ENCODE measurements at places on chromosomes 3 and 15. TPM values are rescaled to one million over a fixed set of nuclear protein-coding genes. Genes with fewer than 3 reads are reported as not detected.

DNA sequence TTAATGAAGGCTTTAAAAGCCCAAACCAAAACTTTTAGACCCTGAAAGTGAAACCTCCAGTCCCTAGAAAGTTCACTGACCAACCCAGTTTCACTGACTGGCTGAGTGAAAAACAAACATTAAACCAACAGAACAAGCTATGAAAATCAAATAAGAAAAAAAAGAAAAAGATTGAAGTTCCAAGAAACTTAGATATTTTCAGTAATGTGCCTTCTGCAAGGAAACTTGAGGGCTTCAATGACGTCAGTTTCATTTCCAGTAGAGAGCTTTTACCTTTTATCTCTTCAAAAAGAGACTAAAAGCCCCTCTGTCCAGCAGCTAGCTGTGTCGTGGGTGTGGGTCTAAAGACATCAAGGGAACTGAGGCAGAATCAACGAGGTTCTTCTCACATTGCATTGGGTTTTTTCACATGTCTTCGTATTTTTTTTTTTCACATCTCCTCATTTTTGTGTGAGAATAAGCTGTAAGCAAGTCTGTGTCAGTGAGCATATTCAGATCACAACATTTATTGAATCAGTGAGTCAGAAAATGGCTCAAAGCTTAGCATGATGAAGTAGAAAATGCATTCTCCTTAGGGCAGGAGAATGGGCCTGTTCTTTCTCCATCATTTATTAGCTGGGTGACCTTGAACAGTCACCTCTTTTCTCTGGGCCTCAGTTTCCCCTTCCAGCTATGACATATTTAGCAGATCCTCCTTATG lies 54.8 kb upstream of the BCL6 start:
- H3K36me3 ChIP-seq, result no peaks in the 10 kb centered on the region

DNA sequence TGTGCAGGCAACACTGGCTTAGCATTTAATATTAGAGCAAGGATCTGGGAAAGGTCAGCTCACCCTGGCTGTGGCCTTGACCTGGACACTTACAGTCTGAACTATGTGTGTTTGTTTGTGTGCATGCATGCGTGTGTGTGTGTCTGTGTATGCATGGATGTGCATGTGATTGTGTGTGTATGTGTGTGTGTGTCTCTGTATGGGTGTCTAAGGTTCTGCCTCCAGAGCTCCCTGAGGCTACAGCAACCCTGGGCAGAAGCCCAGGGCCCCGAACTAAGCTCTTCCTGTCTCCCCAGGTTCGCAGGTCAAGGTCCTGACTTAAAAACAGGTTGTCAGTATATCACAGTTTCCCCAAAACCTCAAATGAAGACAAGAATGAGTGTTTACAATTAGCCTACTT lies 51.3 kb downstream of the SUSD5 start:
- no peak for DNase-seq
- H3K4me1 ChIP-seq, result no peaks in the 10 kb centered on the region
- no peaks in the 10 kb centered on the region for H3K36me3 ChIP-seq
- H3K4me3 ChIP-seq, result no peak overlapping the region
- H3K27me3 ChIP-seq, result no peaks in the 10 kb centered on the region

DNA sequence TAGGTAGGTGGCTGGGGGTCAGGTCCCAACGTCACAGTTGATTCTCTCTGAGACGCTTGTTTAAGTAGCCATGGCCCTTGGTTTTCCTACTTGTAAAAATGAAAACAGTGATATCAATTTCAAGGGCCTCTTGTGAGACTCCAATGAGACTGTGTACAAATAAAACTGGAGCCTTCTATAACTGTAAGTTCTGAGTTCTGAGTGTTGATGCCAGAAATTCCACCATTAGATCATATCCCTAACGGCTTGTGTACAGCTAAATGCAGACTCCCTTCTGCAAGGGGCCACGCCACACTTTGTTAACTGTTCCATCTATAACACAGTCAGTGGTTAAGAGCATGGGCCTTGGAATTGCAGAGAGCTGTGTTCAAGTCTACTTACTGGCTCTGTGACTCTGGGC lies 267.3 kb downstream of the TLE3 start:
- no peaks in the 10 kb centered on the region for H3K4me1 ChIP-seq
- no peak for DNase-seq
- H3K27ac ChIP-seq, result no peak overlapping the region
- no peaks in the 10 kb centered on the region for H3K27me3 ChIP-seq

- H3K27ac ChIP-seq, result no peak overlapping the region
- no peak overlapping the region for H3K4me3 ChIP-seq
- no peak for DNase-seq
- no peaks in the 10 kb centered on the region for H3K36me3 ChIP-seq
Measured at GRCh38 chr3:169387751-169388696, 275.5 kb downstream of the MECOM start.

DNA sequence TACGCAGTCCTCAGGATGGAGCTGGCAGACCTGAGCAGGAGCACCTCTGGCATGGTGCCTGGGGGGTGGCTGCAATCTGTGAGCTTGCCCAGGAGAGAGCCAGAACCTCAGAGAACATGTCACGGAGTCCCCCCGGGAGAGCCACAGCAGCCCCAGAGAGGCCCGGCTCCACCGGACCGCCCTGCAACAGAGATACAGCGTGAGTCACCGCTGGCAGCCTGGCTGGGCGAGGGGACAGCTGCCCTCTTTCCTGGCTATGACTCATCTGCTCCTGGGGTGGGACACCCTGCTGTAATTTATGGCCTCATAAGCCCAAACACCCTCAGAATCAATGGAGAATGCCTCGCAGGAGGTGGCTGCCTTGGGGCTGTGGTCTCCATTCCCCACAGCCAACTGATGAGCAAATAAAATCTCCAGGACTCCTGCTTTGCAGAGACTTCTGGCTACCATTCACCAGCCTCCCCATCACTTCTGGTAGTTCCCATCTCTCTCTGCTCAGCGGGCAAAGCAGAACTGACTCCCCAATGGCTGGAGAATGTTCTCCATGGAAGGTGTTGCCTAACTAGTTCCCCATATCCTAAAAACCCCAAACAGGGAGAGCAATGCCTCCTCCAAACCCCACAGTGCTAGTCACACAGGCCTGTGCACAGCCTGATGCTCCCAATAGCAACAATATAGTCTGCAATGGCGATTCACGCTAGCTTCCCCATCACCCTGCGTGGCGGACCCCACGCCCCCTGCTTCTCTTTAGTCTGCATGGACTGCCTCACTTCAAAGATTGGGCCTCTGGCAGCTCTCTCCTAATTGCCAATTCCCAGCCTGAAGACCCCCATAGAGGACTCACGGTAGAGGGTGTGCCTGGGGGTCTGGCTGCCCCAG lies 21.6 kb downstream of the ACSBG1 start:
- no peak overlapping the region for H3K4me3 ChIP-seq
- no peaks in the 10 kb centered on the region for H3K4me1 ChIP-seq
- no peaks in the 10 kb centered on the region for H3K27me3 ChIP-seq
- no peak for DNase-seq
- no peaks in the 10 kb centered on the region for H3K36me3 ChIP-seq
- H3K27ac ChIP-seq, result no peak overlapping the region

DNA sequence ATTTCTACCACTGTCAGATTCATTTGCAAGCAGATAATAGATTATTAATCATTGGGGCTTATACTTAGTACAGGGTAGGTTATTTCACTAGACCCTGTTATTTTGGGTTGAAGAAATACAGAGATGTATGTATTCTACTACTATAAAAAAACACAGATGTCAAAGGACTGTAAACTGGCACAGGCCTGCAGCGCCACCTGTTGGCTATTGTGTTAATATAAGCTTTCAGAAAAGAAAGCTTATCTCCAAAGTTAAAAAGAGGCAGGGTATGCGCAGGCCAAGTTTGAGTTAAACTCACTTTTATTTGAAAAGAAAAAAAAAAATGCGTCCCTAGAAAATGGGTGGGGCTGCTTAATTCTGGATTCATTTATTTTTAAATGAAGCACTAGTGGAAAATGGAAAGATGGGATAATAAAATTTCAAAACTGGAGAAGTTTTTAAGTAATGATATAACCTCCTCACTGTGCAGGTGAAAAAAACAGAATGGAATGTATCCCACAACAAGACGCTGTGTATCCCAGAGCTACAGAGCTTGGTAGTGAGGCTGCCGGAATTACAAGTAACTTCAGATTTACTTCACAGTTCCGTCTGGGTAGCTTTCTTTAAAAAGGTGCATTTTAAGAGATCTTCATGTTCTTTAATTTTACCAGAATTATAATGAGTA lies 407.2 kb upstream of the TGFBR2 start:
- H3K27me3 ChIP-seq, result no peaks in the 10 kb centered on the region
- no peaks in the 10 kb centered on the region for H3K4me1 ChIP-seq
- no peak overlapping the region for H3K4me3 ChIP-seq
- no peaks in the 10 kb centered on the region for H3K36me3 ChIP-seq

The CLEC3B gene
- 25.5 TPM for total RNA-seq

DNA sequence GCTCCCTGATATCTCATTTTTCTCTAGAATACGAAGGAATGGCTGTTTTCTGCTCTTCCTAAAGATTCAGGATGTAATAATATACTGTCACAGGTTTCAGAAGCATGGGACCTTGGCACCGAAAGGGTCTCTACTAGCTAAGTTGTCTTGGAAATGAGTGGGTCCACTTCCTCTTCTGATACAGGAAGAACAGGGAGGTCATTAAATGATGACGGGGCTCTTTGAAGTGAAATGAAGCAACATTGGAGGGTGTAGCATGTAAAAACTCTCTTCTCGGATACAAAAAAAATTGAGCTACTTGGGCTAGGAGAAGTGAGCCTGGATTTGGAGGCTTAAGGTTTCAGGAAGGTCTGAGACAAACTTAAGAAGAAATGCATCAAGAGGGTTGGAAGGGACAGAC lies 349.8 kb upstream of the TPRG1 start:
- no peaks in the 10 kb centered on the region for H3K36me3 ChIP-seq
- no peak overlapping the region for H3K4me3 ChIP-seq
- no peaks in the 10 kb centered on the region for H3K27me3 ChIP-seq
- no peaks in the 10 kb centered on the region for H3K4me1 ChIP-seq
- H3K27ac ChIP-seq, result no peak overlapping the region
- no peak for DNase-seq

The PLXND1 gene
- total RNA-seq, result 31.2 TPM

DNA sequence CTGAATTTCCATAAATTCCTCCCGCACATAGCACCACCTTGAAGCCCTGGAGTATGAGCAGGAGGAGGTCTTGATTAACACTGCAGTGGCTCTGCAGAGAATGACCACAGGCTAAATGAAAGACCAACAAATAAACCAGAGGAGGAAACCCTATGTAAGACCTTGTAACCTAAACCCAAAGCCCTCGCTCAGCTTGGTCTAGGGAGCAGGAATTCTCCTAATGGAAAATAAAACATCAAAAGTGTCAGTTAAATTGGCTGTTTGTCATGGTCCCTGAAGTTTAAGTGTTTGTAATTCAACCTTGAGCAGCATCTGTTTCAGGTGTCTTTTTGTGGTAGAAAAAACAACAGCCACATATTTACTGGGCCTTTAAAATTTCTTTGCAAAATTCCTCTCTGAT lies 9.2 kb upstream of the UBE2Q2 start:
- no peak for DNase-seq
- no peaks in the 10 kb centered on the region for H3K36me3 ChIP-seq
- H3K4me1 ChIP-seq, result no peaks in the 10 kb centered on the region
- no peak overlapping the region for H3K4me3 ChIP-seq
- no peak overlapping the region for H3K27ac ChIP-seq
